ENCODE measurements at places on chromosomes 11 and 22.

GRCh38 chr11:125327518-125328224 is 163.1 kb downstream of the PKNOX2 start:
- DNase-seq = no peak

DNA sequence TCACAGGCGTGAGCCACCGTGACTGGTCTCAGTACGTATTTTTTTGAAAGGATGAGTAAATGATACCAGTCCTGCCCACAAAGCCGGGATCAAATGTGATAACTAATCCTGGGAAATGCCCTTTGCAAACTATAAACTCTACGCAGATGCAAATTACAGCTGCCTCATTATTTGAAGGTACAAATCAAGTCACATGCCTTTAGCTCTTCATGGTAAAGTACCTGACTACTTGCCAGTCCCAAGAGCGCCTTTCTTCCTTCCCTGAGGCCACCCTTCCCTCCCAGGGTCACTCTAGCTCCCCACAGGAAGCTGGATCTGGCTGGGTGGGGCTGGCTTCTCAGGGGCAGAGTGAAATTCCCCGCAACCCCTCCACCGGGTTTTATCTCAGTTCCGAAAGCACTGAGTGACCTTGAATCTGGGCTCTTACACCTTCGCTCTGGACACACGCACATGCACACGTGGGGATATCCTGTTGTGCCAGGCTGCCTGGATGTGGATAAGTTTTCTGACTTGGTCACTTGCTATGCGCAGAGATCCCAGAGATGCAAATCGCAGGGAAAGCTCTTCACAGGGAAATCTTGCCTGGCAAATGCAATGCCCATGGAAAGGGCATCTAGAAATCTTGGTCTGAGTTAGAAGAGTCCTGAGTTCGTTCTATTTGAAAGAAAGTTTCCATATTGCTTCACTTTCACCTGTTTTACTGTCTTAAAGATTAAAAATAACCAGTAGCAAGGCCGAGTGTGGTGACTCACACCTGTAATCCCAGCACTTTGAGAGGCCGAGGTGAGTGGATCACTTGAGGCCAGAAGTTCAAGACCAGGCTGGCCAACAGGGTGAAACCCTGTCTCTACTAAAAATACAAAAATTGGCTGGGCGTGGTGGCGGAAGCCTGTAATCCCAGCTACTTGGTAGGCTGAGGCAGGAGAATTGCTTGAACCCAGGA is 8.5 kb downstream of the A4GALT start:
- no peak for DNase-seq

DNA sequence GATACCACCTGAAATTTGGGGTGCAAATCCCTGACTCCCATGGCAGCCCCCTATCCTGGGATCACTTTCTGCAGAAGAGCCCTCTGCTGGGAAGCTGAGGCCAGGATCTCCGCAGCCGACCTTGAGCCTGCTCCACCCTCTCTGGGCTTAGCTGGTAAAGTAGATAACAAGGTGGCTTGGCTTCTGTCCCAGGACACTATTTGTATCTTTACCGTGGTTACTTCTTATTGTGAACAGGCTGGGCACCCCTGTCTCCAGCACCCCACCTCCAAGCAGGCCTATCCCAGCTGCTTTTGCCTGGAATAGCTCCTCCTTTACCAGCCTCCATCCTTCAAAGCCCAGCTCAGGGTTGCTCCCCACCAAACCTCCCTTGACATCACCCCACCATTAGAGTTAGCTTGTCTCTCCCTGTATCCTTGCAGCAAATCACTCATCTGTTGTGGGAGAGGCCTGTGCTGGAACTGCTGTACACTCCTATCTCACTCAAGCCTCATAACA is 35.2 kb upstream of the P2RY2 start:
- DNase-seq = no peak

- no peak for DNase-seq
Measured at GRCh38 chr22:27135031-27135981, 477.9 kb downstream of the MIAT start.

GRCh38 chr11:108825381-108825780 is 160.5 kb downstream of the DDX10 start:
- no peak for DNase-seq

DNA sequence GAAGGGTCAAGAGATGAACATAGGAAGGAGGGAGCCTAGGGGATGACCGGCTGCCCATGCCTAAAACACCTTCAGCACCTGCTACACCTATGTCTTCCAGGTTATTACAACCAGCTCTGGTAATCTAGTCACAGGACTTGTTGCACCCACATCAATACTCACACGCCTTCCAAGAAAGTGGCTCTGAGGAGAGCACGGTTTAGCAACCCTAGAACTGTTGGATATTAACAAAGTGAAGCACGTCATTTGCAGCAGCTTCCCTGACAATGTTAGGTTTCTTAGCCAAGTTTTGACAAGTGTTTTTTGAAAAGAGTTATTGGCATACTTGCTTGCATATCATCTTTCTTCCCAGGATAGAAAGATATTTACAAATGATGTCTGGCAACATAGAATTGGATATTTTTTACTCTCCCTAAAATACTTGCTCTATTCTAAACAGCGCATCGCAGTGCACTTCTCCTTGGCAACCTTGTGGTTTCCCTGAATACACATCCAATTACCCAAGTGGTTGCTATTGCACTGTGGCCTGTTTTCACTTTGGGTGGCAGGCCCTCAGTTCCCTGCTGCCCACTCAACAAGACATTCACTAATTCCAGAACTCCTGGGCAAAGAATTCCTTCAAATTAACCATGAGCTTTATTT is 94.3 kb upstream of the ARHGAP42 start:
- no peak for DNase-seq

GRCh38 chr11:122737951-122738693 is 82.6 kb downstream of the UBASH3B start:
- no peak for DNase-seq

DNA sequence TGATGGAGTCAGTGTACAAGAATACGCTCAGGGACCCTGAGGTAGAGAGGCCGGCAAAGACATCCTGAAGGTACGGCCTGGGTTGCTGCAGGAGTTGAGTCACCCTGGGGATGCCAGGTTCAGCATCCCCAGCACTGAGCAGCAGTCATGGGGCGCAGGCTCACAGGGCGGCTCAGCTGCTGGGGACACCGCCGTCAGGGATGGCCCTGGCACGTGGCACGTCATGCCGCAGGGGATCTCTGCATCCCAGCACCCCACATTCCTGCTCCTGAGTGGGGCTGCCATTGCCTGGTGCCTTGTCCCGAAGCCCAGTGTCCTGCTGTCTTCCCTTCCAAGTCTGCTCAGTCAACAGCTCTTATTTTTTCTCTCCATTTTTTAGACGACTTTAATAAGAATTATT is 168.7 kb upstream of the NTM start:
- no peak for DNase-seq

DNA sequence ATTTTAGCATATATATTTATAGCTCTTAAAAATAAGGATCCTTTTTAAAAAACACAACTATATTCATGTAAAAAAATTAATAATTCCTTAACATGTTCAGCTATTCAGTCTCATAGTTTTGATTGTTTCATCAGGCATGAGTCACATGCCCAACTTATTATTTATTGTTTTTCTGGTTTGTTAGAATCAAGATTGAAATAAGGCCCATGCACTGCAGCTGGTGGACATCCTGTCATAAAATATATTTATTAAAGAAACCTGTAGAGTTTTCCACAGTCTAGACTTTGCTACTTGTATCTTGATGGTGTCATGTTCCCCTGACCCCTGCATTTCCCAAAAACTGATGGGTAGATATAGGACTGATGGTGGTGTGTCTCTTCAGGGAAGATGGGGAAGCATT is 77.4 kb downstream of the PARVA start:
- no peak for DNase-seq

DNA sequence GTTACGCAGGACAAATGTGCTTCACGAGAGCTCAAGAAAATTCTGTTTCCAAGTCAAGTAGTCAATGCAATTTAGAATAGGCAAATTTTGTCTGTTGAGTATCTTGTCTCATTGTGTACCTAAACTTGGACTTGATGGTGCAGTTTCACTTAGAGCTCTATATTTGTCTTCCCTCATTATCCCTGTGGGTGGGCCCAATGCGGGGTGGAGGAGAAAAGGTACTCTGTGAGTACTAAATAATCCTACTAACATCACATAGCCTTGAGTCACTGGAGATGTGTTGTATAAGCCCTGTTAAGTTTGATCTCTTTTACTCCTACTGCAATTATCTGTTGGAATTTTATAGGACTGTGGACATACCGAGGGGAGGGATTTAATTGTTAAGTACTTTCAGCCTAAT is 331.2 kb downstream of the METTL15 start:
- no peak for DNase-seq

GRCh38 chr11:123374622-123374968 is 55.5 kb upstream of the GRAMD1B start:
- DNase-seq = no peak

GRCh38 chr22:46027211-46028105 is 50.5 kb upstream of the WNT7B start:
- DNase-seq = no peak

- no peak for DNase-seq
Measured at GRCh38 chr11:74681686-74682651, 49.3 kb downstream of the CHRDL2 start.

- no peak for DNase-seq
Measured at GRCh38 chr22:44247923-44248892, 64.5 kb downstream of the SHISAL1 start.

DNA sequence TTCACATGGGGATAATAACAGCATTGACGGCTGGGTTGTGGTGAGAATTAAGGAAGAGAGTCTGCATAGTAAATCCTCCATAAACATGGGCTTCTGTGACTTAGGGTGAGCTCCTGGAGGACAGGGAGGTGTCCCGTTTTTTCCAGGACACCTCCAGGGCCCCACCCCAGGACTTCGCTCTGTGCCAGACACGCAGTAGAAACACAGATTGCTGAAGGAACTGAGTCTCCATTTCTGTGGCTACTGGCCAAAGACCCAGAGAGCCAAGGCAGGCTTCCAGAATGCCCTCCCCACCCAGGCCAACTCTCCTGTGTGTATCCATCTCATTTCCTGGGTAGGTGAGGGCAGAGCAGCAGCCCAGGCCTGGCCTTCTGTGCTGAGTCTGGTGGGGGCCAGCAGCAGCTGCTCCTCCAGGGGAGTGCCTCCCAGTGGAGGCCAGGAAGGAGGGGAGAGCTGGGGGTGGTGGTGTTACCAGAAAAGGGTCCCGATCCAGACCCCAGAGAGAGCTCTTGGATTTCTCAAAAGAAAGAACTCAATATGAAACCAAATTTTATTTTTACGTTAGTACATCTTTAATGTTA is 9.5 kb upstream of the RFPL3 start:
- DNase-seq = no peak

- DNase-seq = no peak
Measured at GRCh38 chr11:75347781-75348566, 3.5 kb downstream of the ARRB1 start.

GRCh38 chr11:105588001-105588400 is 21.9 kb upstream of the GRIA4 start:
- no peak for DNase-seq

DNA sequence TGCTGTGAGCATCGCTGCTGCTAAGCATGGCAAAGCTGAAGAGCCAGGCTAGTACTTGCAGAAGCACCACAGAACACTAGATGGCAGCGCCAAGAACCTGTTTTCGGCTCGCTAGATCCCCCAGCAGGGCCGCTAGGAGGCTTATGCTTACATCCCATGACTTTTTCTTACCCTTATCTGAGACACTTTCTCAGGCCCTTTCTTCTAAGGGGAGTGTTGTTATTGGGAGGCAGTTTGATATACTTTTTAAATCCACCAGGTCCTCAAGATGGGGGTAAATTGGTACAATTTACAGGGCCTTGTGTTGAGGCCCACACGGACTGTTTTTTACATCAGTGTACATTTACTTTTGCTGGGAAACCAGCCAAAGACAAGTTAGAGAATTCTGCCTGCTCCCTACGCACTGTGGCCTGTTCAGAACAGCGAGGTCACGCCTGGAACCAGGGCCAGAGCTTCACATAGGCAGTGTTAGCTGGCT is 4.0 kb downstream of the TRIM6 start:
- DNase-seq = peak; percentile 42

DNA sequence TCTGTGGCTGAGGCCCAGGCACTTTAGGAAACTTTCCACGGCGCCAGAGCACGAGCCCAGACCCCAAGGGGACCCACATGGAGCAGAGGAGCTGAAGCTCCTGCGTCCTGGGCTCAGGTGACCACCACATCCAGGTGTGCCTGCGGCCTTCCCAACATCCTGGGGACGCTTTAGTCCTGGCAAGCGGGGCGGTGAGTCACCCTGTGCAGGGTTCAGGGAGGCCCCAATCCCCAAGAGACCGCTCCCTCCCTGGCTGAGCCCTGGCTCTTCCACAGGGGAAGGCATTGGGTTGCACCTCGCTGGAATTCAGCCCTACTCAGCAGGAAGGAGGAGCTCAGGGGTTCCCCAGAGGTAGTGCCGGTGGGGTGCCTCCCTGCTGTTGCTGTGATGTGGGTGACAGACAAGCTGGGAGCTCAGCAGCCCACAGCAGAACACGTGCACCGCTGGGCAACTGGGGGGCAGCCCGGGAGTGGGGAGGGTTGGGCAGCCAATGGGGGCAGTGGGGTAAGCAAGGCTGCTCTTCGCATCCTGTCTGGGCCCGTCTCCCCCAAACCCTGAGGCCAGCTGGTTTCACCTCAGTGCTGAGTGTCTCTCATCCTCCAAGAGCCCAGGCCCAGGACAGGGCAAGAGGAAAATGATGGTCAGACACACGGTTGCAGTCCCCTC is 802.8 kb downstream of the BRD1 start:
- no peak for DNase-seq

GRCh38 chr11:1052133-1053011 is 15.9 kb upstream of the MUC6 start:
- DNase-seq = no peak

- DNase-seq = no peak
Measured at GRCh38 chr22:41043722-41044121, 48.7 kb upstream of the EP300 start.

DNA sequence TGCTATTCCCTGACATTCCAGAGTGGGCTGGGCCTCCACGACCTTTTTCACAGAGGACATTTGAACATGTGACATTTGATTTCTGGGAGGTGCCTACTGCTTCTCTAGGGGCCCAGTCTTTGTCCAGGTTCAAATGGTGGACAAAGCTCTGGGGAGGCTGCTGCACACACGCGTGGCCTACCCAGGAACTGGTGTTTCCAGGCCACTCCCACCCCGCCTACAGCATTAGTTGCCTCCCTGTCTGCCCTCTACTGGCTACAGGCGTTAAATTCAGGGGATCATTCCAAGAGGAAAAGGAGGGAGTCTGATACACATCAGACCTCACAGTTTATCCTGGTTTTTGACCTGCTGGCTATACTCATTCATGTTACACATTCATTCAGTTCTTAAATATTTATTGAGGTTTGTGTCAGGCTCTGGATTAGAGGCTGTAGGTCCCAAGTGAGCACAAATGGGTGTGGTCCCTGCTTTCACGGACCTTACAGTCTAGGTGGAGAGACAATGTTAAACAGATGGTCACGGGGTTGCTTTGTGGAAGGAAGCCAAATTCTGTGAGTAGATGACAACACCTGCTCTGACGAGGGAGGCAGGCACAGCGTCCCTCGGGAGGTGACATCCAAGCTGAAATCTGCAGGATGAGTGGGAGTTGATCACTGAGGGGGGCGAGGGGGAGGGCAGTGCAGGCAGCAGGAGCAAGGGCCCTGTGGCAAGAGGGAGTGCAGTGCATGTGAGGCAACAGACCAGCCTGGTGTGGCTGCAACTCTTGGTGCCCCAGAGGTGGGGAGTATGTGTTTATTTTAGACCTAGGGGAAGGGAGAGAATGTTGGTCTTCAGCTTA is 11.8 kb downstream of the TUB start:
- DNase-seq = no peak

GRCh38 chr22:27713461-27713860 is 88.1 kb downstream of the MN1 start:
- DNase-seq = no peak

GRCh38 chr11:57047610-57048009 is 58.9 kb downstream of the OR5AK2 start:
- DNase-seq = no peak

All from activated T-cell treated with anti-CD3 and anti-CD28 coated beads for 1 hour (primary cell).